ENCODE measurements at places on chromosomes 2 and 18.
A peak's percentile ranks its signal among the peaks of the same experiment; 100 is the strongest.

DNA sequence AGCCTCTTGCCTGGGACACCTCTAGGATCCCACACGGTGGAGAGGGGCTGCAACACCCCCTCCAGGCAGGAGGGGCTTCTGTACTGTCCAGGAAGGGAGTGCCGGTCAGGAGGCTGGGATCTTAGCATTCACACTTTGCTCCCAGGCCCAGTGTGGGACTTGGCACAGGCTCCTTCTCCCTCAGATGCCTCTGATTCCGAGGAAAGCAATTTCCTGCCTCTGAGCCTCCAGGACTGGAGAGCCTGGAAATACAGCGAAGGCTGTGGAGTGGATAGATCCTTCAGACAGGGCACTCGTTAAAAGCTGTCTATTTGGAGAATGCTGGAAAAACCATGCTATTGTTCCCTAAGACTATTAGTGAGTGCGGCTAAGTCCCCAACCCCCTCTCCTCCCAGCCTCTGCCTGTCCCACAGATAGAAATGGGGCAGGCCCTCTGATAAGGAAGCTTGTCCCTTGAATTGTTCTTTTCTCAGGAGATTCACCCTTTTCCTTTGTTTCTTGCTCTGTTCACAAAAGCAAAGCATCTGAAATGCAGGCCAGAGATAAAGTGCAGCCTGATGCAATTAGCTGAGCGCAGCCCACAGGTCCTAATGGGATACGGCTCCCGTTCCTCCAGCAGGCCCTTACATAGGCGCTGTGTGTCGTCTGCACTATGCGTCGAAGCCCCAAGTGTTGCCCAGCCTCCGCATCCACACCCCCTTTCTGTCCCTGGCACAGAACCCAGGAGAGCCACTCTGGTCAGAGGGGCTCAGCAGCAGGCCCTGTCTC lies 252.2 kb downstream of the KLHL29 start:
- DNase-seq: no peak

DNA sequence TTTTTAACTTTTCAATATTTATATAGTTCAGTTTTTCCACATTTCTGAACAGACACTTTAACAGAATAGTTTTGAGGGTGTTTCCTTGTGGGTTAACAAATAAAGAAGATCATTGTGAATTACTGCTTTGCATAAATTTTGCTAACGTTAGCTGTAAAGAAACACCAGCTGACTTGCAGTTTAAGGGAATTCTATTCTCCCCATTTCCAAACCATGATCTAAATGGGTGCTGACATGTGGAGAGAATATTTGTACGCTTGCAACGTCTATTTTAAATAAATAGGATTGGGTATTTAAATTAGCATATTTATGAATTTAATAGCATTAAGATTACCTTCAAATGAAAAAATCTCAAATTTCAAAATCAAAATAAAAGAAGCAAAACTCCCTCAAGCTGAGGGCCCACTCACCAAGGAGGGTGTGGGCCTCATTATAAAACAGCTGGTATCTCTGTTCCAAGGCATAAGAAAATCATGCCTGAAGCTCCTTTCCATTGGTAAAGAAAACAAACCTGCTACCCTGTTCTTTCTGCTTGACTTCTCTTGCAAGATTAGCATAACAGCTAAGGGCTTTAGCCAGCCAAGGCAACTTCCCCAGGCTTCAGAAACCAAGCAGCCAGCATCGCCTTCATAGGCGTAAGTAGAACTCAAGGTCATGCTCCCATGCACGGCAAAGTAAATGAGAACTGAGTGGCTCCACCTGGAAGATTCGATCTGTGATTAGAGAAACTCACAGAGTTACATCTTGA lies 3.2 kb downstream of the MRO start:
- no peak for DNase-seq

- DNase-seq: no peak
Measured at GRCh38 chr2:42314892-42315468, 46.0 kb downstream of the COX7A2L start.

DNA sequence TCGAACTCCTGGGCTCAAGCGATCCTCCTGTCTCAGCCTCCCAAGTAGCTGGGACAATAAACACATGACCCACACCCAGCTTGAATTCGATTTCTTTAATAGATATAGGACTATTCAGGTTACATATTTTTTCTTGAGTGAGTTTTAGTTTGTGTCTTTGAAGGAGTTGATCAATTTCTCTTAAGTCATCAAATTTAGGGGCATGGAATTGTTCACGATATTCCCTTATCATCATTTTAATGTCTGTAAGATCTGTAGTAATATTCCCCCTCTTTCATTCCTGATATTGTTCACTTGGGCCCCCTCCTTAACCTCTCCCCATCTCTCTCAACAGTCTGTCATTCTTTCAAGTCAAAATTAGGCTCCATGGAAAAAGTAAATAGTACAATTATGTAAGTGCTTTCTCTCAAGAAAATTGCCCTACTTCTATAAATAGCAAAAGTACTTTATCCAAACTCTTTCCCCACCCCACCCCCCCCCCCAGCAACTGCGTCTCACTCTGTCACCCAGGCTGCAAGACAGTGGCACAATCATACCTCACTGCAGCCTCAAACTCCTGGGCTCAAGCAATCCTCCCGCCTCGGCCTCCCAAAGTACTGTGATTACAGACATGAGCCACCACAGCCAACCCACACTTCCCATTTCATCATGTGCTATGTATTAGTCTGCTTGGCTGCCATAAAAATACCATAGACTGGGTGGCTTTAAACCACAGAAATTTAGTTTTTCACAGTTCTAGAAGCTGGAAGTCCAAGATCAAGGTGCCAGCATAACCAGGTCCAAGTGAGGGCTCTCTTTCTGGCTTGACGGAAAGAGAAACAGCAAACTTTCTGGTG lies 20.1 kb downstream of the WDR33 start:
- DNase-seq: no peak

GRCh38 chr2:40361478-40361877 lies 90.4 kb downstream of the SLC8A1 start:
- no peak for DNase-seq

DNA sequence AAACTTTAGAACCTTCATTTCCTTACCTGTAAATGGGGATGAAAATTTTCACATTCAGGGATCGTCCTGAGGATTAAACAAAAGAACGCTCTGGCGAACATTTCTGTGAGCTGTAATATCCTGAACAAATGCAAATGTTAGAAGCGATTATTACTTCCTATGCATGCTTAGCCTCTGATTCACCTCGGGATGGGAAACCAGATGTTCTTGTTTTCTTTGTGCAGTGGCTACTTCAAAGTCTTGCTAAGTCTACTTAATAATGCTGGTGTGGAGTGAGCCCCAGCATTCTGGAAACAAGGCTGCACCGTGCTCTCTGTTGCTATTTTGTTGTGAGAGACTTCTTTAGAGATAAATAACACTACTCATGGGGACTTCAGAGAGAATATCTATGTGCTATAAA lies 119.1 kb upstream of the PELI1 start:
- no peak for DNase-seq

DNA sequence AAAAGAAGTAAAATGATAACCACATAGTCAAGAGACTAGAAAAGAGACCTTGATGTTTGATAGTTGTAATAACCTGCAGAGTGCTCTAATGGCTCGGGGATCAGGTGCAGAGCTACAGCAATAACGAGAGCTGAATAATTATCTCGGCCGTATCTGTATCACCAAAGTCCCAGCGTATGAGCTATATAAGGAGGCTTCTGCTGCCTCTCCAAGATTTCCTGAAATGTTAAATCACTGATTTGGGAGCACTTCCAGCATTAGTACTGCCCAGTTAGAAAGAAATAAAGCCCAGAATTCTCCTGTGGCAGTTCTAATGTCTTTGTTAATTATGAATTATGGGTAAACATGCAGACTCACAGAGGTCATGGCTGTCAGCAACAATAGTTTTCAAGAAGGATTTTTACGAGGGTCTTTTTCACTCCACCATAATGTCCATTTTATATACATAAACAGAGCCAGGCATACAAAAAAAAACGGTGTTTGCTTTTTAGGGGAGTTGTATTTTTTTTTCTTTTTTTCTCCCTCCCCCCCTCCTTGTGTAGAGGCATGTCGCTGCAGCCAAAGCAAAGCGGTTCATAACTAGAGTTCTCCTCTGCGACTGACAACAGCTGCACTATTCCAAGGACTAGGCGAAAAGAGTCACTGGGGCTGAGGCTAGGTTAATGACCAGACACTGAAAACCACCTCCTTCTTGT lies 168.3 kb upstream of the VRK2 start:
- no peak for DNase-seq

- DNase-seq: peak; percentile 55
Measured at GRCh38 chr18:8788503-8789429, 83.4 kb downstream of the MTCL1 start.
